Smooth muscle cell of the umbilical artery (primary cell): ENCODE measurements at places on chromosomes 1 and 21. TPM values are rescaled to one million over a fixed set of nuclear protein-coding genes. Genes with fewer than 3 reads are reported as not detected.

The NPR1 gene
- under 0.01 and 0.05 TPM in 2 replicates for total RNA-seq

The IL19 gene
- total RNA-seq: not detected in 2 replicates

The ELF3 gene
- 2.3 and 8.0 TPM in 2 replicates for total RNA-seq

The OR2M5 gene
- total RNA-seq: not detected in 2 replicates
